SK-N-SH (cell line): ENCODE measurements at places on chromosomes 16 and 17.

DNA sequence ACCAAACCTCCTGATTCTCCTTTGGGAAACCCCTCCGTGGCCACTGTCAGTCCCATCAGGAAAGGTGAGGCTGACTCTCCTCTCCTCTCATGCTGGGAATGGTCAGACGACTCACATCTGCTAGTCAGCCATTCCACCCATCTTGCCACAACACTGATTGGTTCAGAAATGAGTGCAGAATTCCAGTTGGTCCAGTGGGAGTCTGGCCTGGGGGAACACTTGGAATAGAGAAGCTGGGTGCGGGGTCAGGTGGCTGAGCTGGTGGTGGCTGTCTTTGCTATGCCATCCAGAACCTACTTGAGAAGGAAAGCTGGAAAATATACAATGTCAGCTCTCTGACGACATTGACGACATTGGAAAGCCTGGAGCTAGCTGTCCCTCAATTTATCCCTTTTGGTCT lies 23.6 kb upstream of the PLLP start:
- no peak for DNase-seq

DNA sequence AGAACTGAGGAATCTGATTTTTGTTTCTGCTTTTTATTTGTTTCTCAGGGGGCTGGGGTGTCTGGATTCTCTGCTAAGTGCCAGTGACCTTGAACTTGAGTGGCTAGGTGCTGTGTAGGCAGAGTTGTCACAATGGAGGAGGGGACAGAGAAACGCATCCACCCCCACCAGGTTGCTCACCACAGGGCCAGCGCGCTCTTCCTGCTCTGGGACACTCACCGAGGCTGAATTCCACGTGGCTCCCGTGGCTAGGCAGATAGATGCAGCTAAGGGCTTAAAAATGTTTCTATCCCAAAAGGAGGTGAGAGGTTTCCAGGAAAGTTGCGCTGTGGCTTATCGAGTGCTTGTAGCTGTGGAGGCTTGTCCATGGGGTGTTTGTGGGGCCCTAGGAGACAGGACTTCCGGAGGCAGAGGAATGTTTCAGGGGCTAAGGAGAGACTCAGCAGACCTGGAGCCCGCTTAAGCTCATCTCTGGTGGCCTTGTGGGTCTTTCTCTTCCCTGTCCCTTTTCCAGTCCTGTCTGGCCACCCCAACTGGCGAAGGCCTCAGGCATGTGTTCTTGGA lies 36.8 kb downstream of the ADCY7 start:
- peak; percentile 9 for DNase-seq

DNA sequence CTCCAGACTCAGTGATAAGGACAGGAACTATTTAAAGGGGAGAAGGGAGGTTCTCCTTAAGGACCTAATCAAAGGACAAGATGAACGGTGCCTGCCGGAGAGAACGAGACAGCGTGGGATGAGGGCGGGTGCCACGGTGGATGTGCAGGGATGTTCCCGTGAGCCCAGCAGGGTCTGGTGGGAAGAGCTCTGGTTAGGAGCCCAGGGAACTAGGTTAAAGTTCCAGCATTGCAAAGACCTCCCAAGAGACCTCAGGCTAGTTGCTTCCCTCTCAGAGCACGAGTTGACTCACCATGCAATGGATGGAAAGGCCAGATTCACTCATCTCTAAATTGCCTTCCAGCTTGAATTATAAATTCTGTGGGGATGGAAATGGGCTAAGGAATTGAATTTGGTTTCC lies 14.7 kb downstream of the CCR7 start:
- no peak for DNase-seq

GRCh38 chr17:40936437-40936971 lies 942 bp downstream of the KRT23 start:
- DNase-seq: no peak

DNA sequence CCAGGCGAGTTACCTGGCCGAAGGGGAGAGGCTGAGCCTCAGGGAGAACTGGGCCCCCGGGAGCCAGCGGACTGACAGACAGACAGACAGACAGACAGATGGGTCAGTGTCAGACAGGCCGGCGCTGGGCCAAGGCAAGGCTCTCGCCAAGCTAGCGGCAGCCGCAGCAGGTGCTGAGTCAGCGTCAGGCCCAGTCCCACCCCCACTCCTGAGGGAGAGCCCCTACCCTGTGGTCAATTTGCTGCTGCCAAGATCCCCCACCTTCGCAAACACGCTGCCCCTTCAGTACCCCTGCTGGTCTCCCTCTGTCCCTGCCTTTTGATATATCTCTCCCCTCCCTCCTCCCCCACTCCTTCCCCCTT lies 1.5 kb downstream of the FGF11 start:
- peak; percentile 72 for DNase-seq

DNA sequence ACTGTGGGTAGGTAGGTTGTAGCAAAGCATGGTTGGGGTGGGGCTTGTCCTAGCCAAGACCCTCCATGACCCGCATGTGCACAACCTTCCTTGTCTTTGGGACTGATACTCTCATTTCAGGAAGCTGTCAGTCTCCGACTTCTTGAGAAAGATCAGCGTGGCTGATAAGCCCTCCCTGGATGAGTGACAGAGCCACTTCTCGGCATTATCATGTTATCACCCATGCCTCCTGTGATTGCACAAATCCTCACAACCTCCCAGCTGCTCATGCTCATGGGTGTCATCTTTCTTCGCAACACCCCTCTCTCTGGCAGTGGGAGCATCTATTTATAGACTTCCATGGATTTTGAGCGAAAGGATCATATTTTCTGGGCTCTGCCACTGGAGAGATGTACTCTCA lies 314.2 kb downstream of the FOXL1 start:
- DNase-seq: no peak

DNA sequence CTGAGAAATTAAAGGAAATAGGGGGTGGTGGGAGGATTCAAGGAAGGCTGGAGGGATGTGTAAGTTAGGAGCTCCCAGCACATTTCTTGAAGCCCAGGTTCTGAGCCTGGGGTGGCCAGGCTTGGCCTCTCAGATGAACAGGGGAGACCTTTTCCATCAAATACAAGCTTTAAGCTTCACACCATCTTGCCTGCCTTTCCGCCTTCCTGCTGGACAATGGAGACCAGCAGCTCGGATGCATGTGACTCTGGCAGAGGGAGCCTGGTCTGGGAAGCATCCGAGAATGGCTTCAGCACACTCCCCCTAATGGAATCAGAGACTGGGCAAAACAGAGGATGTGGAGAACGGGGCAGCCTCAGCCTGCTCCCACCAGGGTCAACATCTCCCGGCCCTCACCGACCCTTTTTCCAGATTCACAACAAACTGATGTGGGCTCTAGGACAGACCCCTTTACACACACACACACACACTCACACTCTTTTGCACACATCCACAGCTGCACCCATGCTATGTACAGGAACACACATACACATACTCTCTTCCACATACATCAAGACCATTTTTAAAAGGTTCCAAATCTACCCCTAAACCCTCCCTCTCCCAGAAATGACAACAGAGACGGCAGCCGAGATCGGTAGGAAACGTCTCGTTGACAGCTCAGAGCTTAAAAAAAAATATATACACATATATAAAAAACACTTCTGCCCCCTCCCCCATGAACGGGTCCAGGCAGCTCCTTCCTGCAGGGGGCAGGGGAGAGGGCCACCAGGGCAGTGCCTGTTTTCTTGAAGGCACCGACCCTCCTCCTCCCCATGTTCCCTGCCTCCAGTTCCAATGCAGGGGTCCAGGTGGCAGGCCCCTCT lies 6.5 kb upstream of the ATXN7L3 start:
- no peak for DNase-seq

GRCh38 chr17:28501421-28502284 lies 4.5 kb upstream of the FOXN1 start:
- no peak for DNase-seq

DNA sequence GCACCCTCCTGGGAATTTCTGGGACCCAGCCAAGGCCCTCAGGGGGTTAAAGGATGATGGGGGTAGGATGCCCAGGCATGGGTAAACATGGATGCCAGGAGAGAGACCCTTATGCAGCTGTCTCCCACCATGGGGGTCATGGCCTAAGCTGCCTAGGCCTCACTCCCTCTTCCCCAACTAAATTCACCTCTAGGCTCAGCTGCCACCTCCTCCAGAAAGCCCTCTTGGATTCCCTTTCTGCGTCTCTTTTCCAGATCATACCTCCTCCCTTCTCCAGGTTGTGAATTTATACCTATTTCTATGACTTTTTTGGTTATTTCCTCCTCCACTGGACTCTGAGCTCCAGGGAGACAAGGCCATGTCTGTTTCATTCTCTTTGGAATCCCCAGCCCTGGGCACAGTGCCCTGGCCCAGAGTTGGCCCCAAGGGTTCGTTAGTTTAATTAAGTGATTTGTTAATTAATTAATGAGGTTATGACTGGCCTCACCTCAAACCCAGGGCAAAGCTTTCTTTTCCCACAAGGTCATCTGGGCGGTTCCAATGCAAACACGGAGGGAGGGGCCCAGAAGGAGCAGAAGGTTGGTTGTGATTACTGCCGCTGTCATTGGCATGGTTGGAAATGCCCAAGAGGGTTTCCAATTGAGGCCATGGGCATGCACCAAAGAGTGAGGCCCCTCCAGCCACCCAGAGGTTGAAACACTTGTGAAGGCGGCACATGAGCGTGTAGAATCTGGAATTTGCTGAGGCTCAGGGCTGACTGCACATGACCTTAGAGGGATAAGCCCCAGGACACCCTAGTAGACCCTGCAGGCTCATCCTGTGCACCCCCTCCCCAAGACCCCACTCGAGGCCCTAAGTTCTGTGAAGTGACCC lies 6.9 kb upstream of the KRT17 start:
- DNase-seq: no peak

DNA sequence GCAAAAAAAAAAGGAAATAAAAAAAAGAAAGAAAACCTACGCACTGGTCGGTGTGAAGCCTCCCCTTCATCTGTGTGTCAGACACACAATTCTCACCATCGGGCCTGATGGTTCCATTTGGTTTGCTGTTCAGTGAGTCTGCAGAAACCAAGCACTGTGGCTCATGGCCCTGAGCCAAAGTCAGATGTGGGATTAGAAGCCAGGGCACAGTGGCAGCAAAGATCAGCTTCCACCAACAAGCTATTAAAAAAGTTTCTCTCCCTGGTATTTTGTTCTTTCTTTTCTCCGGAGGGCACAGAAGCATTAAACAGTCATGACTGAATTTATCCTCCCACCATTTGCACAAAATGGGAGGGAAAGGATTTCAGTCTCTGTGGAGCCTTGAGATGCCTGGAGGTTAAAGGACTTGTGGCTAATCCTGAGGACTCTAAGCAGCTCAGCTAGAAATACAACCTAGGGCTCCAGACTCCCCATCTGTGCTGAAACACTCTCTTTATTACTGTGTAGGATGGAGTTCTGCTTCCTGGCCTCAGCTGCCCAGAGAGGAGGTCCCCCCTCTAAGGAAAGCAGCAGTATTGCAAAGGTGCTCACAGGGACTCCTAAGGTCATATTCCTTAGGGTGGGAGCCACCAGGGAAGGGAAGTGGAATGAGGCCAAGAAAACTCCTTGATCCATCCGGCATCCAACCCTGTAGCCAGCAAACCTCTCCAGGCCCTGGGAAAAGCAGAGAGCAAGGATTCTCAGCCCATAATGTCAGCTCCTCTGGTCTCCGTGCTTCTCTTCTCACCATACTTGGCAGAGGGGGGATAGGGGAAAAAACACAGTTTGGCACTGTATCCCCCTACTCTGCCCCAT lies 28.2 kb downstream of the SLC39A11 start:
- DNase-seq: peak; percentile 58

DNA sequence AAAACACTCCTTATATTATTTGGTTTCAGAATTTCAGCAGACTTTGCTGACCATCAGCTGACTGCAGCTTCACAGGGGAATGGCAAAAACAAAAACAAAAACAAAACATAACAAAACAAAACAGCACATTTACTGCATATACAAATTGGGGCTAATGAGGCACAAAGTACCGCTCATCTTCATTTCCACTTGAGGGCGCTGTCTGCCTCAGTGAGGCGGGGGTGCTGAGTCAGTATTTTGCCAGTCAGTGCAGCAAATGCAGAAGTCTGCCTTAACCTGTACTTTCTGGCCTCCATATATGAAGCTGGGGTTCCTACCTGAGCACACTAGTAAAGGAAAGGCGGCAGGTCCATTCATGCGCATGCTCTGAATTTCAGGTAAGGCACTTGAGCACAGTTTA lies 13.5 kb upstream of the DYNLRB2 start:
- DNase-seq: peak; percentile 11

- no peak for DNase-seq
These were observed 2.9 kb downstream of the WFIKKN2 start for GRCh38 chr17:50837980-50838954.

DNA sequence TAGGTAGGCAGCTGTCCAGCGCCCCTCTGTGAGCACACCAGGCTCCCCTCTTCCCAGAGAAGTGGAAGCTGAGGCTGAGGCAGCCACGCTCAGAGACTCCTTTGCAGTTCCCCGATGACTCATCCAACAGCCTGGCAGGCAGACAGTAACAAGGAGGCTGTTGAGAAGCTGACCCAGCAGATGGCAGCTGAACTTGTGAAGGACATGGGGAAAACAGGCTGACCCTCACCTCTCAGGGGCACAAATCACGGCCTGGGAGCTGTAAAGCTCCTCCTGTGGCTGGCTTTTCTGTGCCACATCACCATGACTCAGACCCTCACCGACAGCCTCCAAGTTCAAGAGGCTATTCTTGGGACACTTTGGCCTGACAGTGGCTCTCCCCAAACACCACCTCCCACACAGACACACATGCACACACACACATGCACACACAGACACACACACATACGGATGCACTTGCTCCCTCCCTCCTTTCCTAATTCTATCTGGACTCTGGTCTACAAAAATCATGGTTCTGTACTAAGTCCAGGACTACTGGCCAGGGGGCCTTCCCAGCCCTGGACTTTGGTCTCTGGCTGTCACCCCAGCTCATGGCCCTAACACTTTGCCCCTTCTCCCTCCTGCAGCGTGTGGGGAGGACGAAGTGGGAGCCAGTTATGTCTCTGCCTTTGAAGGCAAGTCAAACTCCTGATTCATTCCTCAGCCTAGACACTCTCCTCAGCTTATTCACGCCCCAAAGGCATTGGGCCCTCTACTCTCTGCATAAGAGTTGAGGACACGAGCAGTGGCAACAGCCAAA lies 23.2 kb downstream of the MAP3K14 start:
- DNase-seq: no peak

DNA sequence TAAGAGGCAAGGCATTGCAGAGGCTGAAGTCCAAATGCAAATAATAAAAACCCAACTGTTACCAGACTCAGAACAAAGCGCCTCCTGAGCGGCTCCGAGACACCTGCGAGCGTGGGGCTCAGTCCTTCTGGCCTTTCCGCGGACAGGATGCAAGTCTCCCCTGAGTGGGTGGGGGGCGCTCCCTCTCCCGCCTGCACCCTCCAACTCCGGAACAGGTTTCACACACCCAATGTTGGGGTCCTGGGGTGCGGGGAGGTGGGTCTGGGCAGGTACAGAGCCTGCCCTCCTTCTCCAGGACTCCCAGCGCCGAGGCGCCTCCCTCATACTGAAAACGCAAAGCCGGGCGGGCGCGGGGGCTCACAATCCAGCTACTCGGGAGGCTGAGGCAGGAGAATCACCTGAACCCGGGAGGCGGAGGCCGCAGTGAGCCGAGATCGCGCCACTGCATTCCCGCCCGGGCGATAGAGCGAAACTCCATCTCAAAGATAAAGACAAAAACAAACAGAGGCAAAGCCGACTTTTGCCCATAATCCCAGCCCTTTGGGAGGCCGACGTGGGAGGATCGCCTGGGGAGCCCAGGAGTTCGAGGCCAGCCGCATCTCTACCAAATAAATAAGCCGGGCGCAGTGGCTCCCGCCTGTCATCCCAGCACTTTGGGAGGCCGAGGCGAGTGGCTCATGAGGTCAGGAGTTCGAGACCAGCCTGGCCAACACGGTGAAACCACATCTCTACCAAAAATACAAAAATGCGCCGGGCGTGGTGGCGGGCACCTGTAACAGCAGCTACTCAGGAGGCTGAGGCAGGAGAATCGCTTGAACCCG lies 893 bp downstream of the GINS2 start:
- DNase-seq: no peak

GRCh38 chr16:35747658-35748455 lies 2288.4 kb downstream of the TP53TG3F start:
- DNase-seq: no peak
